ENCODE measurements at places on chromosomes 5 and 9. TPM values are rescaled to one million over a fixed set of nuclear protein-coding genes. Genes with fewer than 3 reads are reported as not detected.

GRCh38 chr5:54876-55569 is 36.9 kb upstream of the PLEKHG4B start:
- DNase-seq = no peak

Gene SLC22A4
- total RNA-seq = not detected

Gene BARX1
- total RNA-seq = 60.3 TPM

GRCh38 chr5:150272531-150272930 is 17.0 kb downstream of the CAMK2A start:
- DNase-seq = no peak

Gene SAP30L
- 43.7 TPM for total RNA-seq

DNA sequence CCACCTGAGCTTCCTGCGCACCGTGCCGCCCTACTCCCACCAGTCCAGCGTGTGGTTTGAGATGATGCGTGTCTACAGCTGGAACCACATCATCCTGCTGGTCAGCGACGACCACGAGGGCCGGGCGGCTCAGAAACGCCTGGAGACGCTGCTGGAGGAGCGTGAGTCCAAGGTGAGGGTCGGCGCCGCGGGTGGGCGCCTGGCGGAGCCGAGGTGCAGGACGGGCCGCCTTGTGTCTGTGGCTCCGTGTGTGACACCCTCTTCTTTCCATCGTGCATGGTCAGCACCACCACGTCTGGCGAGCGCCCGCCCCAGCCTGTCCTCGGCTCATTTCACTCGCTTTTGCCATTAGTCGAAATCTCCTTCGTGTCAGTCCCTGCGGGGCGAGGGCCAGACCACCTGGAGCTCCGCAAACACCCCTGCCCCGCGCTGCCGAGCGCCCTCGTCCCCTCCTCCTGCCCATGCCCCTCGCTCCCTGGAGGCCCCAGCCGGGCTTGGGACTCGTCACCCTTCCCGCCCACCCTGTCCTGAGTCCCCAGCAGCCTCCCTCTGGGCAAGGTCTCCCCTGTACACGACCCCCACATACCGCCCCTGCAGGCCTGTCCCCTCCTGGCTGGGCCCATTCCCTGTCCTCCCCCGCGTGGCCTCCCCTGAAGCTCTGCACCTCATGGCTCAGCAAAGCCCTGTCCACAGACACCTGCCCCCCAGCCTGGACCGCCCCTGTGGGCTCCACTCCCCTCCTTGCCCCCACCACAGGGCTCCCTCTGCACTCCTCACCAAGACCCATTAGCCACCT is 7.0 kb downstream of the GRIN1 start:
- no peak for DNase-seq

DNA sequence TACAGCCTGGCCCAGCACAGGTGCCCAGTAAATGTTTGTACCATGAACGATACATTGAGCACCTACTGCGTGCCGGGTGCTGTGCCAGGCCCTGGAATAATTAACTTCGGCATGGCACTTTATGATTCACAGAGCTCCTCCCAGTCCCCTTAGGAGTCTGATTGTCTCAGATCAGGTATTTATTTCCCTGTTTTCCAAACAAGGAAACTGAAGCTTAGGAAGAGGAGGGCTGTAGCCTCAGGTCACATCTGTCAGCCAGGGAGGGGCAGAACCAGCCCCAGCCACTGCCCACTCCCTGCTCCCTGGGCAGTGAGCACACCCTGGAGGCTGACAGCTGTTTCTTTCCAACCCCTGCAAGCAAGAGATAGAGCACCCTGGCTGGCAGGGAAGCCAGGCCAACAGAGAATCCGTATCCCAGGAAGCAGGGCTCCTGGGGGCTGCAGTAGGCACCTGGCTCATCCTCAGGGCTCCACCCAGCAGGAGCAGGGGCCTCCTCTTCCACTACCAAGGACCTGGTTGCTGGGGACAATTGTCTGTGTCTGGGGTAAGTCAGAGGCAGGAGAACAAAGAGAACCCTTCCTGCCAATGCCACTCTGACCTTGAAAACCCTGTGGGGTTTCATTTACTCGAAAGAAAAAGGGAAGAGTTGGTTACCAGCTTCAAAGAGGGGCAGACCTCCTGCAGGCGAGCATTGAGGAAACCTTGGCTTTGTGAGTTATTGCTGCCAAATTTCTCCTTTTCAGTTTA is 69.0 kb downstream of the DAB2IP start:
- DNase-seq = no peak

GRCh38 chr5:34750206-34750605 is 88.8 kb upstream of the TTC23L start:
- no peak for DNase-seq

DNA sequence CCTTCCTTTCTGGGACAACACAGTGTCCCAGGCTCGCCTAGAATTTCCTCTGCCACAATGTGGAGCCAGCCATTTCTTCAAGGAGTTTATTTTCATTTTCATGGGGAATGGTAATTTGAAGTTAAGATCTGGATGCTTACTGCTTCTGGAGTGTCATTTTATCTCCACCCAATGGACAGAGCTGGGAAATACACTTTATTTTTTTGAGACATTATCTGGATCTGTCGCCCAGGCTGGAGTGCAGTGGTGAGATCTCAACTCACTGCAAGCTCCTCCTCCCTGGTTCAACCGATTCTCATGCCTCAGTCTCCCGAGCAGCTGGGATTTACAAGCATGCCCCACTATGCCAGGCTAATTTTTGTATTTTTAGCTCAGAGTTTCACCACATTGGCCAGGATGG is 12.7 kb upstream of the THG1L start:
- DNase-seq = no peak

DNA sequence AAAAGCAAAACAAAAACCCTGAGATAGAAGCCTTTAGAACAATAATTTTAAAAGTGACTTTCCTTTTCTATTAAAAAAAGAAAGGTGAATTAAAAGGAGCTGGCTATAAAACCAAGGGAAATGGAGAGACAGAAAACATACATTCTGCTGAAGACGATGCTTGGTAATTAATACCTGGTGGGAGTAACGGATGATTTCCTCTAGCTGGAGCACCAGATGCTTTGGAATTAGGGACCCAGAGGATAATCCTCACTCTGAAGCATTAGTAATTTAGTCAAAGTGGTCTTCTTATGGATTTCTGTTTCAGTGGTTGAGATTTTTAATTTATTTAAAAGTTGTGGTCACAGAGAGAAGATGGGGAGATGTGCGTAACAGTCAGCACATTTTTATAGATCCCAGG is 982.5 kb downstream of the TLE4 start:
- DNase-seq = no peak

Gene CDH18
- total RNA-seq = not detected

DNA sequence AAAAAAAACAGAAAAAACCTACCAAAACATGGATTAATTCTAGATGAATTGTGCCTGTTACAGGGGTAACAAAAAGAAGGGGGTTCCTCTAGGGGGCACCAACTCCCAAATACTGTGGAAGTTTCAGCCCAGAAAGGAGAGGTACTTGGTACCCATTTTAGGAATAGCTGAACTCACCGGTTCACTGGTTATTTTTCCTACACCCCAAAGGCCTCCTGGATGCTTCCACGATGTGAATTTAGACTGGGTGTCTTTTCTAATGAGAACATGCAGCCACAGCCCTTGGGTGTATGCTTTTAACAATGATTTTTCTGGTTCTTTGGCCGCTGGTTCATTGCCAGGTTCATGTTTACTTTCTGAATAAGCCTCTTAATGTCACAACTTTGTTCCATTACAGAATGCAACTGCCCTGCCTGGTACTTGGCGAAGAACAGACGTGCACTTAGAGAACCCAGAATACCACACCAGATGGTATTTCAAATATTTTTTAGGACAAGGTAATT is 46.7 kb downstream of the GARNL3 start:
- peak; percentile 65 for DNase-seq

- no peak for DNase-seq
Measured at GRCh38 chr5:135229679-135230132, 169.3 kb downstream of the MACROH2A1 start.

Gene SLC34A1
- total RNA-seq = not detected

GRCh38 chr5:96149546-96149945 is 187.9 kb upstream of the ELL2 start:
- no peak for DNase-seq

DNA sequence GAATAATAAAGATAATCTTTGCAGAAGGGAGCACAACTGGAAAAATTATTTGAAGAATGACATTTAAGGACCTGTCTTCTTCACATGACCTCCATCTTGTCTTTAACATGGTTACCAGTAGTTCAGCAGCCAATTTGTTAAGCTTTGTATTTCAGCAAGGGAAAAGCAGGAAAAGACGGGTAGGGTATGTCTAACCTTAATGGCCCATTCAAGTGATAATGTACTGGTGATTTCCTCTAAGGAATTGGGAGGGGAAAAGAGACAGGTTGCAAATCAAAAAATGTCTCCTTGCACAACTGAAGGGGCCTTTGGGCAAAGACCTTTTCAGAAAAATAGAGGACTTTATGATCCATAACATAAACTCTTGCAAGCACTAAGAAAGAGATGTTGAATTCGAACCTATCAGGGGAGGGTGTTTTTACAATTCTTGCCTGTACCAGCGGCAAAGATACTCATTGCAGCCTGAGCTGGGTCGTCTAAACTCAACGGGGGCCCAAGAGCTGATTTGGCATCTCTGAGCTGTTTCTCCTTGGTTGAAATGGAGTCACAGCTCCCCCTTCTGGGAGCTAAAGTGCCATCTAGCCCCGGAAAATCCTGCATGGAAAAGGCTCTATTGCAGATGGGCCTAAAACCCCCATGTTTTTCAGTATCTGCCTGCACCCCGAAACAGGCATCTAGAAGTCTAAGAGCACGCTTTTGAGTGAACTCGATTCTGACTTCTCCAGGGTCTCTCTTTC is 3.8 kb downstream of the BRINP1 start:
- peak; percentile 59 for DNase-seq

Gene PTPRD
- 53.1 TPM for total RNA-seq

Gene ACTBL2
- total RNA-seq = not detected

Gene NOXA1
- total RNA-seq = 8.3 TPM

DNA sequence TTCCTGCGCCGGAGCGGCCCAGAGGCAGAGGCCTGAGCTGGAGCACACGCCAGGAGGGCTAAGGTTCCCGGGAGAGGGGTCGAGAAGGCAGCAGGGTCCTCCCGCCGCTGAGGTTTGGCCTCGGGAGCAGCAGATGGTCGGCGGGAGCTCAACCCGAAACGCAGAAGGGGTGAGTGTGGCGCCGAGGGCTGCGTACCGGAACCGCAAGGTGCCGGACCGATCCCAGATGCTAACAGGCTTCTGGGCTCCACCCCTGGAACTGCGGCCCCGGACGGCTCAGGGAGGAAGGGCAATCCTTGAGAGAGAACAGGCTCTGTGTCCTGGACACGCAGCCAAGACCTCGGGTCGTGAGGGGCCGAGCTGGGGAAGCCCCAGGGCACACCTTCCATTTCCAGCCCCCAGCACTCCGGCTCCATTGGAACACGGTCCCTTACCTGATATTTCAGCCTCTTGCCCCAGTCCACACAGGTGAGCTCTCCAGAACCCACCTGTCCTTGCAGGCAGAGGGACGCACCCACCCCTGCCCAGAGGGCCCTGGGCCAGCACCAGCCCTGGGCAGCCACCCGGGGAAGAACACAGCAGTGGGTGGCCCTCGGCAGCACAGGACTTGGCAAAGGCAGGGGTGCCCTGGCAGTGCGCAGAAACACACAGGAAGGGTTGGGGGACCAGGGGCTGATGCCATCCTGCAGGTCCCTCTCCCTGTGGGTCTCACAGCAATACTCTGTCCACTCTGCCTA is 1.4 kb downstream of the LHX3 start:
- DNase-seq = no peak

Gene OR1J2
- 6.4 TPM for total RNA-seq

- DNase-seq = peak; percentile 86
Measured at GRCh38 chr5:142870532-142871362, 100.6 kb downstream of the ARHGAP26 start.

DNA sequence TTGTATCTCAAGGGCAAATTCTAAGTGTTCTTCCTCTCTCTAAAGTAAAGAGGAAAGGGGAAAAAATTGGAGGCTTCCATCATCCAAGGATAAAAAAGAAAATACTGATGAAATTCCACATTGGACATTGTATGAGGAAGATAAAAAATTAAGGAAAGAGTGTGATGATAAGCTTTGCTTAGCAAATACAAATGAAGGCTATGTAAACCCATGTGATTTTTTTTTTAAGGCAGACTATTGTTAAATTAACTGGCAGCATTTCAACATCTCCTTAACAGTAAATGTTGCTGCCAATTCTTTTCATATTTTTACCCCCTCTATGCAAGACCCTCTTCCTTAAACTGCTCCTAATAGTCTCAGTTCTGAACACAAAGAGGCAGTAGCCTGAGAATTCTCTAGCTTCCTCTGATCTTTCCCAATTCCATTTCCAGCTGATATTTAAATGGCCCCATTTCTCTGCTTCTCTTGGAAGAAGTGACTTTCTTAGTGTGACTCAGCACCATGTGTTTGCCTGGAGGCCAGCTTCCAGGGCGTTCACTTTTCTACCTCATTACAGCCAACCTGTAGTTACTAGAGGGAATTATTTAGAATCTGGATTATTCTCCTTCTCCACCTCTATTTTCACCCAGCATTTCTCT is 159.7 kb downstream of the TLE1 start:
- peak; percentile 60 for DNase-seq

Gene INSL6
- not detected for total RNA-seq

DNA sequence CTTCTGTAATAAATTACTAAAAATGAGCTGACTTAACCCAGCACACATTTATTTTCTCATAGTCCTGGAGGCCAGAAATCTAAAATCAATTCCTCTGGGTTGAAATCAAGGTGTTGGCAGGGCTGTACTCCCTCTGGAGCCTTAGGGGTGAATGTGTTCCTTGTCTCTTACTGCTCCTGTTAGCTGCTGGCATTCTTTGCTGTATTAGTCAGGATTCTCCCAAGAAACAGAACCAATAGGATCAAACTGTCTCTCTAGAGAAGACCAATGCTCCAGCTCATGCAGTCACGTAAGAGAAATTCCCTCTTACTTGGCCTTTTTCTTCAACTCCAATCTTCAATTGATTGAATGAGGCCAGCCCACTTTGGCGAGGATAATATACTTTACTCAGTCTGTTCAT is 15.3 kb upstream of the CD180 start:
- DNase-seq = no peak

Gene GARIN3
- not detected for total RNA-seq

DNA sequence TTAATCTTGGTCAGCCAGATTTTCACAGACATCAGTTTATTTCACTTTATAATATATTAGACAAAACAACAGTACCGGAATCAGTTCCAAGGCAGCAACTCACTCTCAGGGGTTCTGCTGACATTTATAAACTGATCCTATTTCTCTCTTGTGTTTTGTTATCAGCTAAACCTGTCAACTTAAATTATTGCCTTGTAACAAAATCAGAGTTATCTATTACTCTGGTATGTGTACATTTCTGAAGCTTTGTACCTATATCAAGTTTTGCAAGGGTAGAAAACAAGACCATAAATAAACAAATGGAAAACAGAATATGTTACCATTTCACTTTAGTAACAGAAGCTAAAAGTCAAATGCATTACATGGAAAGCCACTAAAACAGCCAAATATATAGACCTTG is 122.1 kb downstream of the SIL1 start:
- DNase-seq = no peak

GRCh38 chr5:146130440-146131045 is 25.2 kb upstream of the PLAC8L1 start:
- DNase-seq = no peak

DNA sequence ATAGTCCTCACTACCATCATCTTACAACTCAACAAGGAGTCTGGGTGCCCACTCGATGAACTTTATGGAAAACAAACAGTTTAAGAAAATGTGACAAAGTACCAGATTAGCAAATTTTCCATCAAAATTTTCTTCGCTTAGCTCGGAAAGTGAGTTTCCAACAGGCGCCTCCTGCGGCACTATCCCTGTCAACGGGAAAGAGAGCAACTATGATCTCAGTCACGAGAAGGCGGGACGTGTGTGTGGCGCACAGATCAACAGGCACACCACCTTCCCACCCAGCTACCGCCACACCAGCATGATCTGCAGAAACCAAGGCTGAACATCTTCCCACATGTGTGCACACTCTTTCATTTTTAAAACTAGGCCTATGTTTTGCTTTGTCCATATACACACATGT is 13.7 kb upstream of the INPP5E start:
- no peak for DNase-seq
